ENCODE measurements at places on chromosomes 1 and 21.

- no peak for DNase-seq
Measured at GRCh38 chr1:206924592-206925105, 2.9 kb upstream of the FCMR start.

GRCh38 chr1:179550746-179551682 lies 24.7 kb downstream of the NPHS2 start:
- DNase-seq = no peak

GRCh38 chr1:44826375-44827196 lies 16.5 kb downstream of the PTCH2 start:
- DNase-seq = no peak

- no peak for DNase-seq
Measured at GRCh38 chr1:243968413-243968812, 82.7 kb upstream of the ZBTB18 start.

DNA sequence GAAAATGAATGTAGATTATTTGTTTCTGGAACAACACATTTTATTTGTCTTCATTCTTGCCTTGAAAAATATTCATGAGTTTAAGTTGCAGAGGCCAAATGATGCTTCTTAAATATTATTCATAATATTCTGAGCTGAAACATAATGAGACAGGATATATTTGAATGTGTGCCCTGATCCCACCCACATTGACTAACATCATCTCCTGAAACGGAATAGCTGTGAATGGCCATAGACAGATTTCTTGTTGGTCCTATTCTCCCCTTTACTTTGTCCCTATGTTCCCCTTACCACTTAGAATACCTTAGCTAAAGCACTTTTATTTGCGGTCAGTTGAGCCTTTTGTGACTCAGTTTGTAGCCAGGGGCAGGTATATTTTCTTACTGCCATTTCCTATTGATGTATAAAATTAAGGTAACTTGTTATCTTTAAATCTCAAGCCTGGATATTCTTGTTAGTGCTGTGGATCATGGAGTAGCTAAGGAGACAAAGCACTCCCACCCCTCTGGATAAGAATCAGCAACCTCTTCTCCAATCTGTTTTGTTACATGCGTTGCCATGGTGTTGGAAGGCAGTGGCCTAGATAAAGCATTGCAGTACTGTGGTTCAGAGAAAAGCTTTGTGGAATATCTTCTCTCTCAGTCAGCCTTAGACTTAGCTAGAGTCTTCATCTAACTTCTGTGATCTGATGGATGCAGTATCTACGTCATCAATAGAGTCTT lies 478.5 kb upstream of the DEPDC1 start:
- no peak for DNase-seq

DNA sequence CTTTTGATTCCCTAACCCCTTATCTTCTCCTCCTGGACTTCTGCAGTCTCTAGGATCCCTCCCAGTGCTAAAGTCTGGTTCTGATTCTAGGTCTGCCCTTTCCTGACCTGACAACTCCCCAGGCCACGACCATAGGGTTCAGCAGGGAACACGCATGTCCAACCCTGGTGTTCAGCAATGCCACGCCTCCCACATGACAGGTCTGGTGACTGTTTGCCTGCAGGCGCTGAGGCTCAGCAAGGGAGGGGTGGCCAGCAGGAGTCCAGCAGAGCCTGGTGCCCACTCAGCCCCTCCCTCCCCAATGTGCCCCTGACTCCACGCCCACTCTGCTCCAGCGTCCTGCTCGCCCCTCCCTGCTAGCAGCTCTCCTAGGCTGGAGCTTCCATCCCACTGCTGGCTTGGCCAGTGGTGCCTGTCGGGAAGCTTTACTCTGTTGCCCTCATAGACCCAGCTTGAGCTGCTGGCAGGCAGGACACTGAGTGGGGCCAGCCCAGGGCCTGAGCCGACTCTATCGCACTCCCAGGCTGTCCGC lies 17.3 kb downstream of the SLC9A1 start:
- no peak for DNase-seq

DNA sequence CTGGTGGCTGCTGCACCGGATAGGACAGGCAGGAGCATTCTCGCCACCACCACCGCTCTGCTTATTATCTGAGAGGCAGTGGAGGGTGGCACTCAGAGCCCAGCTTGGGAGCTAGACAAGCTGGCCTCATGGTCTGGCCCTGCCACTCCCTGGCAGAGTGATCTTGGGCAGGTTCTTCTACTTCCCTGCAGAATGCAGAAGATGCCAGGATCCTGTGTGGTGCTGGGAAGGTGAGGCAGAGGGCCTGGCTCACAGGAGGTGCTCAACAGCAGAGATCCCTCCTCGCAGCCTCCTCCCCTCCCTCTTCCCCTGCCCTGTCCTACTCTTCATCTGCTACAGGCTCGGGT lies 60.4 kb downstream of the ARHGEF10L start:
- DNase-seq = no peak

DNA sequence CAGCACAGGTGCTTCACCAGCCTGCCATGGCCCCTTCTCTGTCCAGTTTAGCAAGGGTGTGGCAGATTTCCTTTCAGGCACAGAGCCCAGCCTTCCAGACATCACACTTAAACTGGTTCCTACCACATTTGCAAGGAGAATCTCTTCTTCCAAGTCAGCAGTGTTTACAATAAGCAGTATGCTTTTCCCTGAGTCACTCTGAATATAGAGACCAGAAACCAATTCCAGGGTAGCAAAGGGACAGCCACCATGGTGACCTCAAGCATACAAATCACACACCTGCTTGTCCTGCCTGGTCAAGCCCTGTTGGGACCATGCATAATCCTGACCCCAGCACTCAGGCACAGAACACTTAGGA lies 8.7 kb upstream of the CBR3 start:
- DNase-seq = no peak
